Renal cortical epithelial cell (primary cell): ENCODE measurements at places on chromosomes 4 and X.
A peak's percentile ranks its signal among the peaks of the same experiment; 100 is the strongest.

DNA sequence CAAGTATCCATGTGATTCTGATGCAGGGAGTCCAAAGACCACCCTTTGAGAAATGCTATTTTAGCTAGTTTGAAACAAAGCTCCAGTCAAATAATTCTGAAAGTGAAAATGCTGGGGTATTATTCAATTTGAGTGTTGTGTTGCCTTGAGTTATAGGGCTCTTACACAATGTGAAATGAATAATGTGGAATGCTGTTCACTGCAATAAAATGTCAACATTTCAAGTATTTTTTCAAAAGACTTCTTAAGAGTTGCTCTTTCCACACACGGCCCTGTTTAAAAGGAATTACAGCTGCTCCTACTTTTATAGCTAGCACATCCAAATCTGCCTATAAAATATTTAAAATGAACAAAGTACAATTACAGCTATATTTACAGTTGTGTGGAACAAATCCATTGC, 27.5 kb upstream of the PLS3 start:
- DNase-seq = peak; percentile 36

DNA sequence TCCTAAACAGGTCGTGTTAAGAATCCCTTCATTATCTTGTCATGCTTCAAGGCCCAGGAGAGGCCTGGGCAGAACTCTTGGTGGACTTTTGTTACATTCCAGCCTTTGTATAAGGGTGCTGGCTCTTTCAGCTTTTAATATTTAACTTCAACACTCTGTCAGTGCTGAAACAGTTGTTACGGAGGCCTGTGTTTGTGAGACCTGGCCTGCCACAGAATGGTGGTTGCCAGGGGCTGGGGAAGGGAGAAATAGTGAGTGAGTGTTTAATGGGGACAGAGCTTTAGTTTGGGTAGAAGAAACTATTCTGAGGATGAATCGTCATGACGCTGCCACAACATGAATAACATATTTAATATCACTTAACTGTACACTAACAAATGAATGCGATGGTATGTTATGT, 1027.6 kb upstream of the PRKX start:
- peak; percentile 44 for DNase-seq

GRCh38 chr4:80216100-80216761, 18.9 kb downstream of the PRDM8 start:
- DNase-seq = no peak

GRCh38 chr4:186829740-186830449, 106.2 kb upstream of the FAT1 start:
- peak; percentile 42 for DNase-seq

DNA sequence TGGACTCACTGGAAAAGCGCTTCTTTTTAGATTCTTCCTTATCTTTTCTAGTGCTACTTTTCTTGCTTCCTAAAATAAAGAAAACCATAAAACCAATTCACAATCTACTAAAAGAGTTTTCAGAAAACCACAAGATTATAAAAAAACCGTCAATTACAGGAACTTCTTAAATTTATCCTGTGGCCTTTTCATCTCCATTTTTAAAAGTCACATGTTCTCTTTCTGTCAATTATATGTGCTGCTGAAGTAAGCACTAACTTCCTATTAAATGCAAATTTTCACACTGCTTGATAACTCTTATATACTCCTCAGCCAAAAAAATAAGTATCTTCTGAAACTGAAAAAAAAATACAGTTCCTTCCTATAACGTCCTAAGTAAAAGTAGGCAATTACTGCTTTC, 32.8 kb downstream of the CENPC start:
- DNase-seq = no peak

GRCh38 chrX:72316408-72317110, 10.8 kb upstream of the CITED1 start:
- DNase-seq = no peak

DNA sequence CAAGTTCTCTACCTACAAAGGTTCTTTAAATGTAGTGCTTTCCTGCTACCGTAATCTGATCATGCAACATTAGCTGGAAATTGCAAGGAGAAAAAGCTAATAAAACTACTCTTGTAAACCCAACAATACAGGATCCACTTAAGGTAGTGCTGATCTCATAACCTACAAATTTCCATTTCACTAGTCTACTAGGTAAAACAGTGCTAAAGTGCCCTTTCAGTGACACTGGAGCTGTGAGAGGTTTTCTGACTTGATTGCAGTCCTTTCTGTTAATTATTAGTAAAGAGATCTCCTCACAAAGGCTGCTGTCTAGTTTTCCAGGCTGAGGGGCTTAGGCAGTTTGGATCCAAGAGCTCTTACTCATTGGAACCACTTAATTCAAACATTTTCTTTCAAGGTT, 1118.7 kb downstream of the SH3BGRL start:
- peak; percentile 53 for DNase-seq

DNA sequence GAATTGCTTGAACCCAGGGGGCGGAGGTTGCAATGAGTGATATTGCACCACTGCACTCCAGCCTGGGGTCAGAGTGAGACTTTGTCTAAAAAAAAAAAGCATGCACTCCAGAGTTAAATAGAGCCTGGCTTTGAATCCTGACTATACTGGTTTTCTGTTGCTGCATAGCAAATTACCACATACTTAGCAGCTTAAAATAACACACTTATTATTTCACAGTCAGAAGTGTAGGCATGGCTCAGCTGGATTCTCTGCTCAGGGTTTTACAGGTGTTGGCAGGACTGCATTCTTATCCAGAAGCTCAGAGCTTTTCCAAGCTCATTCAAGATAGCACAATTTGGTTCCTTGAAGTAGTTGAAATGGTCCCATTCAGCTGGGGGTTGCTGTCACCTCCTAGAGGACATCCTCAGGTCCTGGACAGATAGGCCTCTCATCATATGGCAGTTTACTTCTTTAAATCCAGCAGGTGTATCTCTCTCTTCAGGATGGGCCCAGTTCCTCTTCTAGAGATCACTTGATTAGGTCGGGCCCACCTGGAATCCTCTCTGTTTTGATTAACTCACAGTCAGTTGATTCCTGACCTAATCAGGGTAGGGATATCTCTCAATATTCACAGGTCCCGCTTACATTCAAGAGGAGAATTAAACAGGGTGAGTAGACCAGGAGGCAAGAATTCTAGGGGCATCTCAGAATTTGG, 26.8 kb downstream of the DOCK11 start:
- DNase-seq = peak; percentile 28

- no peak for DNase-seq
Observed at GRCh38 chr4:4641661-4642495, 100.0 kb upstream of the STX18 start.

DNA sequence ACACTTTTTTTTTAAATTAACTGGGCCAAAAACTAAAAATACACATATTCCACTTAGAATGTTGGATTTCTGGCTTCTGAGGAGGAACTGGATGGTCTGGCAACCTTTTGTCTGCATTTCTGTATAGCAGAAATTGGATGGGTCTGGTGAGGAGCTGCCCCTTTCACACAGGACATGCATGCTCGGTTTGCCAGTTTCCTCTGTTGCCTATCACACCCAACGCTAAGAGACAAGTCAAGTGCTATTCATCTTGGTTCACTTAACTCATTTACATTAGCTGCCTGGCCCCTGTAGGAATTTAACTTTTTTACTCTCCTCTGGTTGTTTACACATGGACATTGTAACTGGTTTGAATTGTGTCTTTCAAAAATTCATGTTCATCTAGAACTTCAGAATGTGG, 195.7 kb downstream of the PACRGL start:
- DNase-seq = no peak

GRCh38 chr4:135365065-135365464, 1163.5 kb upstream of the PABPC4L start:
- no peak for DNase-seq

- no peak for DNase-seq
Observed at GRCh38 chr4:60088807-60089486, 1111.2 kb upstream of the ADGRL3 start.

GRCh38 chr4:139672215-139672614, 6.6 kb downstream of the MGST2 start:
- no peak for DNase-seq

- DNase-seq = peak; percentile 69
Observed at GRCh38 chrX:13401724-13402123, 81.9 kb upstream of the ATXN3L start.

DNA sequence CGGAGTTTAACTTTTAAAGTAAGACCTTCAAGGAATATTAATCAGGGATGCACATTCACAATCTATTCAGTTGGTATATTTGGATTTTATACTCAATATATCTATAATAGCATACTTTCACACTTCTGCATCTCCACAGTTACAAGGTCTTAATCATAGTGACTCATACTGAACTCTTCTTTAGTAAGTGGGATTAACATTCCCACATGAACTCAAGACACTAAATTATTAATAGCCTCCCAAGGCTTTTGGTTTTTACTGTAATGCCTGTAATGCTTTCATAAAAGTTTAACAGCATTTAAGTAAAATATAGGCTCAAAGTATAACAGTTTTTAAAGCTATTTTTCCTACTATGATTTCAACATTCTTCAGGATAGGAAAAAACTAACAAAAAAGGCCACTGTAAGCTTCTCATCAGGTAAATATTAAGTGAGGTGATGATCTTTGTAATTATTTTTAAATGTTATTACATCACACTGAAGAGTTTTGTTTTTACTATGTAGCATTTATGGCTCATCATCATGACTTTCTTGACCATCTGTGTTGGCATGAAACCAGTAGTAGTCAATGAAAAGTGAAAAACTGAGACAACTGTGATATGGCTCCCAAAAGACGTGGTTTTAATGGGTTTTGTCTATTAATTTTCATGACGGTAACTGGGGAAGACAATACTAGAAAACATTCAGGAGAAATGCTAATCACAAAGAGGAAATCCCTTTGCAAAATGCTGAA, 91.5 kb upstream of the GALNT7 start:
- DNase-seq = peak; percentile 77

DNA sequence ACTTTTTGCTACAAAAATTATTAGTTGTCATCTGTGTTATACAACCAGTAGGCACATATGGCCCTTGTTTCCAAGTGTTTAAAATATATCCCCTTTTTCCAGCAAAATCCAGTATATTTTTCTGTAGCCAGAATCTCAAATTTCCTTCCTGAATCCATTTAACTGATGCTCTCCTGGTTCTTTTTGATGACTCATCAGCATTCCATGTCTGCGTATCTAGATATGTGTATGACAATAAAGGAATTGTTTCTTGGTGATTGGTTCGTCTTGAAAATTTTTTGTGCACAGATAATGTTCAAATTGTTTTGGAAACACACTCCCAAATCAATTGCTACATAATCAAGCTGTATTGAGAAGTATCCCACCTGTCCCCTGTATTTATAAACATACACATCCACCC, 98.3 kb downstream of the ITM2A start:
- DNase-seq = no peak

DNA sequence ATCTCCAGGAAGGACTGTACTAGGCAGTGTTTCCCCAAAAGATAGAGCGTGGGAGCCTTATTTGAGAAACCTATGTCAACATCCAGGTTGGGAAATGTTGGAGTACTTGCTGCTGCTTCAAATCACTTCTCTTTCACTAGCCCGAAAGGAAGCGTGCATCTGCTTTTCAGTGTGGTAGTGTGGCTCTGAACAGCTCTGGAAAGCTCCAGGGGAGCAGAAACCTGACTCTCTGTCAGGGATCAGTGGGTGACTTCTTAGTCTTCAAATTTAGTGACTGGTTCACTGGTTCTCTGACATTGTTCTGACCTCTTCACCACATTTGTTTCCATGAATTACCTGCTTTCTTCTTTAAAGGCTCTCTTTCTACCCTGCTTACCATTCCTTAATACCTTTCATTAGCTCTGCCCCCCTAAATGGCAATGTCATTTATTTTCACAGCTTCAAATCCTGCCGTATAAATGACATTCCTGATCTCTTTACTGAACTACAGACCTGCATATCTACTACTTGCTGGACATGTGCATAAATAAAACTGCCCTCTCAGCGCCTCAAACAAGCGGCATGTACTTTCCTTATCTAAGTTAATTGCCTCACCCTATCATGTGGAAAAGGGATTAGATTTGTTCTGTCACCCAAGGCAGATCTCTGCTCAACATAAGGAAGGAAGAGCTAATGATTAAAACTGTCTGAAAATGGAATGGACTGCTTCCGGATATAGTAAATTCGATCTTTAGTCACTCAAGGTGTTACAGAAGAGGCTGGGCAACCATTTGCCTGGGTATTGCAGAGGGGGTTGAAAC, 37.0 kb downstream of the DLG3 start:
- DNase-seq = peak; percentile 70

DNA sequence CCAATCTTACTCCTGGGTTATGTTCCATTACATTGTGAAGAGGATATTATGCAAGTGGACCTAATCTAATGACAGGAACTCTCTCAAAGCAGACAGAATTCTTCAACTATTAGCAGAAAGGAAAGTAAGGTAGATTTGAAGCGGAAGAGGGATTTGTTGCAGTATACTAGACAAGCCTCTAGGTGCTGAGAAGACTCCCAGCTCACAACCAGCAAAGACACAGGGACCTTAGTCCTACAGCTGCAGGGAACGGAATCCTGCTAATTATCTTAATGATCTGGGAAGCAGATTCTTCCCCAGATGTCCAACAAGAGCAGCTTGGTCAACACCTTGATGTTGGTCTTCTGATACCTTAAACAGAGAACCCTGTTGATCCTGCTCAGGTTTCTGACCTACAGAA, 73.6 kb downstream of the STK32B start:
- no peak for DNase-seq

DNA sequence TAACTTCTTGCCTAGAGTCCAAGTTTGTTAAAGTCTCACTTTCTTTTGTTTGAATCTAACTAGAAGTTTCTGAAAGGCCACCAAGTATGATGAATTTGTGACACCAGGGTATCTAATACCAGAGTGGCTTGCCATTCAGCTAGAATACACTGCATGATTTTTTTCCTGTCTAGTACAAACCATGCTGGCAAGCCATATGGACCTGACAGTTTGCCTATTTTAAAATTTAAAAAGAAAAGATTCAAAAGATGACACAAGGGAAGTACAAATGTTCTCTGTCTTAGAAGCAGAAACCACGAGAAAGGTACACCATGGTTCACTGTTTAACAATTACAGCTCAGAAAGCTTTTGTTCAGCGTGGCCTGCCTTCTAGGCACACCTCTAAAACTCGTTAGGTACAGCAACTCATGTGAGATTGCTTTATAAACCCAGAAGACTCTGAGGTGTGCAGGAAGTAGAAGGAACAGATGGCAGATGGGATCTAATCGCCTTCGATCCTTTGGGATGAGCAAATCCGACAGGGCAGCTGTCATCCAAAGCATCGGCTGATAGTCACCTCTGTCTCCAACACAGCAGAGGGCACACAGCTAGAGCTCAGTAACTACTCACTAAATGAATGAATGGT, 35.4 kb upstream of the CENPU start:
- no peak for DNase-seq

DNA sequence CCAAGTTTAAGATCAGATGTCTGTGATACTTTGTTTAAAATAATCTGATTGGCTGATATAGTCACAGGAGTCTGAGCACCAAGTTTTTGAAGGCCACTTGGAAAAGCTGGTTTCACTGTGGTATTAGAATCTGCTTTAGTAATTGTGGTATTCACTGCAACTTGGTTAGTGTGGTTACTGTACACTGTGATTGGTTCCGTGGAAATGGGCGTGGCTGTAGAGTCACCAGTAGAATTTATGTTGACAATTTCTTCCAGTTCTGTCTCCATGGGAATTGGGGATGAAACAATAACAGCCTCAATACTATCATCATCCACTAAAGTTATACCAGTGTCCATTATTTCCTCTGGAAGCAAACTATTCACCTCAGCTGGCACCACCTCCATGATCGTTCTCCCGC, 26.2 kb downstream of the LIN54 start:
- DNase-seq = peak; percentile 73

GRCh38 chr4:2305766-2306501, 44.0 kb upstream of the MXD4 start:
- DNase-seq = no peak
